ENCODE measurements at places on chromosomes 2 and 18.

- no peaks in the 10 kb centered on the region for H3K36me3 ChIP-seq
- DNase-seq, result peak; percentile 29
- peak overlapping the region; percentile 48 for H3K27ac ChIP-seq
Measured at GRCh38 chr2:197838036-197838435, 33.6 kb downstream of the PLCL1 start.

GRCh38 chr18:34385311-34385710 is 160.6 kb upstream of the NOL4 start:
- no peaks in the 10 kb centered on the region for H3K4me1 ChIP-seq
- H3K27me3 ChIP-seq, result no peaks in the 10 kb centered on the region
- DNase-seq, result no peak
- no peak overlapping the region for H3K27ac ChIP-seq
- H3K4me3 ChIP-seq, result no peak overlapping the region

GRCh38 chr2:62934517-62934916 is 116.1 kb upstream of the OTX1 start:
- no peak for DNase-seq
- no peak overlapping the region for H3K4me3 ChIP-seq
- H3K4me1 ChIP-seq, result no peaks in the 10 kb centered on the region
- no peak overlapping the region for H3K27ac ChIP-seq
- H3K27me3 ChIP-seq, result no peaks in the 10 kb centered on the region

DNA sequence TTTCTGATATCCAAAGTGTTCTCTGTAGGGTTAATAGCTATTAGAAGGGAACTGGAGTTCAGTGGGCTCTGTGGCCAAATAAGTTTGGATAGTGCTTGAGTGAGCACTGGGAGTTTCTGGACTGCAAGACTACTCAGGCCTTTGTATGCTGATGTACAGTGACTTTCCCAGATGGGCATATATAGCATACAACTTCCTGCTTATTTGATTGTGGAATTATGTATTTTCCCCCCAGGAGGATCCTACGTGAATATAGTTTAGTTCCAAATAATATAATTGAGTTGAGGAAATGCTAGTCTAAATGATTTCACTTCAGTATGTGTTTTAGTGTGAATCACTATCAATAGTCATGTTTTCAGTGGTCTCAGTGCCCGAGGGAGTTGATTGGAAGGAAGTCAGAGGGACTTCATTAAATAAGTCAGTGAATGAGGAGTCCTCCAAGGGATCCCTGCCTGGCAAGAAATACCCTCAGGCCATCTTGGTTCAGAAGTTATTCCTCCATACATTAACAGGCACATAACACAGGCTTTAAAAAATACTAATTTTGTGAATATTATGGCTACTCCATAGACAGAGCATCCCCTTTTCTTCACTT is 251.4 kb downstream of the PRKCE start:
- no peaks in the 10 kb centered on the region for H3K27me3 ChIP-seq
- no peak overlapping the region for H3K4me3 ChIP-seq
- H3K27ac ChIP-seq, result no peak overlapping the region
- DNase-seq, result no peak
- no peaks in the 10 kb centered on the region for H3K36me3 ChIP-seq
- no peaks in the 10 kb centered on the region for H3K4me1 ChIP-seq

DNA sequence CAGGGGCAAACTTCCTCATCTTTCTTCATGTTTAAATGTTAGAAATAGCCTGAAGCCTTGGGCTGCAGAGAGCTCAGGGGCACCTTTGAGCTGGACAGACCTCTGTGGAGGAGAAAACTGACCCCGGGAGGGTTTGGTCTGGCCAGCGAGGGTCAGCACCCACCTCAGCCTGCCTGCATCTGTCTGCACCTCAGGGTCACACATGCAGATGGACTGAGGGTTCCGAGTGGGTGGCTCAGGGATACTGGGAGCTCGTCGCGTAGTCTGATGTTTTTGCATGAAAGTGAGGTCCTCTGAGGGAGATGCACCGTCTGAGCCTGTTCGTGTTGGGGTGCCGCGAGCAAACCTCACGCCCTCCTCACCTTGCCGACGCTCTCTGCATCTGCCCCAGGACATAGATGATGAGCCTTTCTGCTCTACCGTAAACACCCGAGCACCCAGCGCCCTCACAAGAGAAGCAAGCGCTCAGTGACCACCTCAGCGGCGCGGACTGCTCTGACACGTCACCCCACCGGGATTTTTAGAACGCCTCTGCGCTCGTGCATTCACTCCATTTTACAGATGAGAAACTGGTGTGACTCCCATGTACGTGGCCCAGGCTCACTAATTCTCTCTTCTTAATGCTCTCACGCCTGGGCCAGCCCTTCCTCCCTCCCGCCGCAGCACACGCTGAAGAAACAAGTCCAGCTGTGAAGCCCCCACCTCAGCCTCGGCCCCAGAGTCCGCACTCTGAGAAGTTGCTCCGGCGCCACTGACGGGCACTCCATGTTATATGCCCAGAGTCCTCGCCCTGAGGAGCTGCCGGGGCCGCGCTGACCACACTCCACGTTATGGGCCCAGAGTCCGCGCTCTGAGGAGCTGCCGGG is 9.5 kb downstream of the KCNG2 start:
- H3K4me1 ChIP-seq, result peaks cover 27% of the 10 kb centered on the region
- no peak for DNase-seq
- H3K36me3 ChIP-seq, result no peaks in the 10 kb centered on the region
- no peak overlapping the region for H3K27ac ChIP-seq
- no peak overlapping the region for H3K4me3 ChIP-seq

DNA sequence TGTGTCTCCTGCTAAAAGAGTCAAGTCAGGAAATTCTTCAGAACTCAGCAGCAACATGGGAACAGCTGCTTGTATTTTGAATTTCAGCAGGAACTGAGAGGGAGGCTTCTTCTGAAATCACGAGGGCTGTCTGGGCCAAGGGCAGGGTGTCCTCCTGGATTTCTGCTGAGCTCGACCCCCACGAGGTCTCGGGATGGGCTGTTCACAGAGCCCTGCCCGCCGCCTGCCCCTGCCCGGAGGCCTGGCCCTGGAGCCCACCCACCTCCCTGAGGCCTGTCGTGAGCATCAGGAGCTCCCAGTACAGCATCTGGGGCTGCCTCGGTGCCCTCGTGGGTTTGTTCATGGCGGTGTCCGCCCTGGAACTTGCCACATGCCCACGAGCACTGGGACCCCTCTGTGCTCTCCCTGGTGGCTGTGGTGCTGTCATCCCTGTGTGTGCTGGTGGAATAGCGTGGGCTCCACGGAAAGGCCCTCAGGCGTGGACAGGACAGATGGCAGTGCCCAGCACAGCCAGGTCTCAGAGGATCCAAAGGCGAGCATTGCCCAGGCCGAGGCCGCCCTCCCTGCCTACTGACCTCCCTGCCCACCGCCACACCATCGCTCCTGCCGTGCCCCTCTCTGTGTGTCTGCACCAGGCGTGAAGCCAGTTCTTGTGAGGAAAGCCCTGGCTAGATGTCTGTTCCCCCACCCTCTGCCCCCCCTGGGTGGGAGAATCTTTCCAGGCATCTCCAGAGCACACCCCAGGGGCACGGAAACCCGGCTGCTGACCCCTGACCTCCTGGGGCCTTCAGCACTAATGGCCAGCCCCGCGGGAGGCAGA is 25.9 kb downstream of the RAMP1 start:
- no peaks in the 10 kb centered on the region for H3K36me3 ChIP-seq
- DNase-seq, result no peak
- no peaks in the 10 kb centered on the region for H3K4me1 ChIP-seq
- H3K27ac ChIP-seq, result no peak overlapping the region

GRCh38 chr2:240166191-240166590 is 25.7 kb upstream of the OTOS start:
- H3K27ac ChIP-seq, result no peak overlapping the region
- no peaks in the 10 kb centered on the region for H3K36me3 ChIP-seq
- peaks cover 2% of the 10 kb centered on the region for H3K27me3 ChIP-seq

- H3K4me3 ChIP-seq, result no peak overlapping the region
- no peaks in the 10 kb centered on the region for H3K4me1 ChIP-seq
- H3K27me3 ChIP-seq, result peaks cover 6% of the 10 kb centered on the region
- no peak for DNase-seq
- no peak overlapping the region for H3K27ac ChIP-seq
- no peaks in the 10 kb centered on the region for H3K36me3 ChIP-seq
Measured at GRCh38 chr2:142926445-142926844, 49.0 kb downstream of the KYNU start.

DNA sequence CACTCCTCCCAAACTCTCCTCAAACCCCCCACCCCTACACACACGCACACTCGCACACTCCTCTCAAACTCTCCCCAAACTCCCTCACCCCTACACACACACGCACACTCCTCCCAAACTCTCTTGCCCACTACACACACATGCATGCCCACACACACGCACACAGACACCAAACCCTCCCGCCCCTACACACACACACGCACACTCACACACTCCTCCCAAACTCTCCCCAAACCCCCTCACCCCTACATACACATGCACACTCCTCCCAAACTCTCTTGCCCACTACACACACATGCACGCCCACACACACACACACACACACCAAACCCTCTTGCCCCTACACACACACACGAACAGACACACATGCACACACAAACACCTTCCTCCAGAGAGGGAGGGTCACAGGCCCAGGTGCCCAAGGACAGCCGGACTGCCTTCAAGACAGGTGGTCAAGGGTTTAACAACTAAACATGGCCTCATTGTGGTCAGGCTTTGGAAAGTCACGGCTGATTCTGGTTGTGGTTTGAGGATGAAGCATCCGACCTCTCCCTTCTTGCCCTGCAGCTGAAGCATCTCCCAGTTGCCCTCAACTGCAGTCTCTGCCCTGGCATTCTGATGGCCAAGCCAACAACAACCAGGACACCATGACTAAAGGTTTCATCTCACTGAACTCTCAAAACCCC is 72.3 kb upstream of the SNTG2 start:
- H3K4me3 ChIP-seq, result no peak overlapping the region
- no peaks in the 10 kb centered on the region for H3K4me1 ChIP-seq
- H3K27me3 ChIP-seq, result no peaks in the 10 kb centered on the region
- H3K36me3 ChIP-seq, result peaks cover 7% of the 10 kb centered on the region
- peak; percentile 1 for DNase-seq

DNA sequence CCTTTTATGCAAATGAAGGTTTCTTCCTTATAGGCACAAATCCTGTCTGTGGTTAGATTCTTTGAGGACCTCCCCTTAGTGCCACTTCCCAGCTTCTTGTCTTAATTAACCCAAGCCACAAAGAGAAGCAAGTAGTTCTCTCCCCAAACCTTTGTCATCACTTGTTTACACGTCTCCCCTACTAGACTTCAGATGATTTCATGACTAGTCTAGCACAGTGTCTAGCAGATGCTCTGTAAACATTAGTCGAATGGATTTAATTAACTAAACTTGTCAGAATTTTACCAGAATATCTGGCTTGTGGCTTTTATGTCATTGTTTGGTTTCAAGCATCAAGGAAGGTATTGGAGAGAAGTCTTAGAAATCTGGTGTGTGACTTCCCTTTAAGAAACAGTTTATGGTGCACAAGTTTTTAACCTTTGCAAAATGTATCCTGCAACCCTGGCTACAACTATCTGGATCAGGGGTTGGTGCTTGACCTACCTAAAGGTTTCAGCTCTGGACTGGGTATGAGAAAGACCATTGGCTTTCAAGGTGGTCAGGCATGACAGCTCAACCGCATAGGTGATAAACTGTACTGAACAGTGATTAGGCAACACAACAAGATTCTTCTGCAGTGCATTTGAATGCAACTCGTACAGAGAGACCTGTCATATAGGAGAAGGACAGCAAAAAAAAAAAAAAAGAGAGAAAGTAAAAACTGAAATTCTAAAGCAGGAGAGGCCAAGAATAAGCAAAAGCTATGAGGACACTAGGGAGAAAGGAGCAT is 93.2 kb upstream of the CCDC150 start:
- no peaks in the 10 kb centered on the region for H3K36me3 ChIP-seq
- DNase-seq, result no peak
- no peaks in the 10 kb centered on the region for H3K4me1 ChIP-seq
- no peak overlapping the region for H3K27ac ChIP-seq

DNA sequence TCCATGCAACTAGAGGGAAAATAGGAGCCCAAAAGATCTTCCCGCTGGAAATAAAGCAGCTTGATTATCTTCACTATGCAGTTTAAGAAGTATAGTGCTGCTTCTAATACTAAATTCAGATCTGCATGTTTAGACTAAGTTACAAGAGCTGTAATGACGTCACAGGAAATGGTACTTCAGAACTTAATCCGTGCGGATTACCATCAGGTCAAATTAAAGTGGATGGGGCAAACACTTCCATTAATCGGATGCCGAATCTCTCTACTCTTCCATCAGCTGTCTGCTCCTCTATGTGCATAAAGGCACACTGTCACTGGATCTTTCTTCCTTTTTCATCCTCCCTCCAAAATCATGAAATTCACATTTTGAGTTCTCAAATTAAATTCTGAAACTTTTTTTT is 52.6 kb downstream of the TRAPPC12 start:
- no peaks in the 10 kb centered on the region for H3K27me3 ChIP-seq
- H3K36me3 ChIP-seq, result peaks cover 43% of the 10 kb centered on the region
- no peak overlapping the region for H3K27ac ChIP-seq
- no peak overlapping the region for H3K4me3 ChIP-seq

GRCh38 chr18:45749918-45750689 is 26.1 kb downstream of the SLC14A1 start:
- H3K36me3 ChIP-seq, result no peaks in the 10 kb centered on the region
- H3K4me3 ChIP-seq, result no peak overlapping the region
- no peaks in the 10 kb centered on the region for H3K27me3 ChIP-seq
- H3K27ac ChIP-seq, result no peak overlapping the region
- no peaks in the 10 kb centered on the region for H3K4me1 ChIP-seq

DNA sequence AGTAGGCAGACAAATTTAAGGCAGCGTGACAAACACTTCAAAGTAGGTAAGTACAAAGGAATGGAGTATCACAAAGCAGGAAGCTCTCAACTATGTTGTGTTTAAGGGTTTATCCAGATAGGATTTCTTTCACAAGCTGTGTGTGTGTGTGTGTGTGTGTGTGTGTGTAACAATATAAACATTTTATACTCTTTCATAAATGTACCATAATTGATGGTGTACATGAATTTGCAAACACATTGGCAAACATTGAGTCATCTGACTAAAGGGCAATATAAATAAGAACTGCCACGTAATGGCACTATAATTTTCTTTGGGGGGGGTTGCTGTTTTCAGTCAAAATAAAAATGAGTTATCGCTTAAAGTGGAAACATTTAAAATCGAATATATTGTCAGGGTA is 1004.4 kb upstream of the DDX18 start:
- no peaks in the 10 kb centered on the region for H3K36me3 ChIP-seq
- H3K27me3 ChIP-seq, result no peaks in the 10 kb centered on the region
- H3K4me1 ChIP-seq, result no peaks in the 10 kb centered on the region
- H3K27ac ChIP-seq, result no peak overlapping the region
- no peak for DNase-seq

GRCh38 chr18:27608742-27609141 is 423.6 kb upstream of the CHST9 start:
- no peak for DNase-seq
- no peak overlapping the region for H3K27ac ChIP-seq
- H3K4me1 ChIP-seq, result no peaks in the 10 kb centered on the region
- no peaks in the 10 kb centered on the region for H3K36me3 ChIP-seq
